ENCODE measurements at places on chromosomes 5 and 9. TPM values are rescaled to one million over a fixed set of nuclear protein-coding genes. Genes with fewer than 3 reads are reported as not detected.

DNA sequence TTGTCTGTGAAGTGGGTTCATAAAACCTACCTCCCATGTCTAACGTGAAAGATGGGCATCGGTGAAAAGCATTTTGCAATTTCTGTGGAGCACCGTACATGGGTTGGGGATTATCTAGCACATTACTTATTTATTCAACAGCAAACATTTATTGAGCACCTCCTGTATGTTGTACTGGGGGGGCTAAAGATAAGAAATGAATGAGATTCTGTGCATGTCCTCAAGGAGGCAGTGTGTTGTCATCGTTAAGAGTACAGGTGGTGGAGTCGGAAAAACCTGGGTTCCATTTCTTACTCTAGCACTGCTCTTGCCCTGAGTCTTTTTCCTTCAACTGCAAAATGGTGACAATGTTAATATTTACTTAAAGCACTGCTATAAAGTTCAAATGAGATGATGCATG lies 30.4 kb upstream of the DENND1A start:
- no peak for DNase-seq

DNA sequence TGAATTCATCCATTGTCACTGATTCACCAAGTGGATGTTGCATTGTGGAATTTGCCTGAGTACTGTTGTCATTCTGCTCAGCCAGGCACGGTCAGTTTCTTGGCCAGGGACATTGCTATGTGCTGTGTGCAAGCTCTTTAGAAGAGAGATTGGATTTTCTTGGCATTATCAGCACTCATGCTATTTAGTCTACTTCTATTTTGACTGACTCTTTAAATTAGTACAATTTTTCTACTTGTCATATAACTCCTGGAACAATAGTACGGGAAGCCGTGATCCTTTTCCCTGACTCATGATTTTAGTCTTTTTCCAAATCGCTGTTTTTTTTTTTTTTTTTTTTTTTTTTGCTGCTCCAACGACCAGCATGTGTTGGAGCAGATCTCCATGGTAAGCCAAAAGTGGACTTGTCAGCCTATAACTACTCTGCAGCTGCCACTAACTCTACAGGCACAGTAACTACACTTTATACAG lies 129.7 kb downstream of the CDC42SE2 start:
- no peak for DNase-seq

GRCh38 chr9:29588361-29588760 lies 2015.1 kb upstream of the C9orf72 start:
- no peak for DNase-seq

- peak; percentile 34 for DNase-seq
Measured at GRCh38 chr5:148186248-148187003, 16.4 kb upstream of the SPINK6 start.

- DNase-seq: no peak
Measured at GRCh38 chr9:76605321-76605900, 146.4 kb downstream of the GCNT1 start.

GRCh38 chr5:56686337-56687195 lies 128.8 kb upstream of the MAP3K1 start:
- no peak for DNase-seq

- no peak for DNase-seq
Measured at GRCh38 chr9:125507226-125507625, 199.8 kb downstream of the MAPKAP1 start.

DNA sequence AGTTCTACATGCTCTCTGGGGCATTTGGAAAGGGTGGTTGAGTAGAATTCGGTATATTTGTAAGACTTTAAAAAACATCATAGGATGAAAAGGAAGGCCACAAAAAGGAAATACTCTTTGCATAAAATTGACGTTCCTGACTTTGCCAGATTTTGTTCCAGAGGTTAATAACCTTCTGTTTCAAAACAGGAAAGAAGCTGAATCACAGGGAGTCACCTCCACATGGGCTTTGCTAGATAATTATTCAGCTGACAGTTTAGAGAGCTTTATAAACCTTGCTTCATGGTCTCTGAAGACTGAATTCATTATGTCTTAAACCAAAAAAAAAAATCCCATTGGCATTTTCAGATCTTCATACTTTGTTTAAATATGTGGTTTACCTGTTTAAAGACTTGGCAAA lies 203.7 kb downstream of the SEMA6A start:
- peak; percentile 42 for DNase-seq

GRCh38 chr9:92882276-92882675 lies 4.4 kb upstream of the ZNF484 start:
- DNase-seq: no peak

- DNase-seq: no peak
Measured at GRCh38 chr5:135228222-135228621, 170.8 kb downstream of the MACROH2A1 start.

GRCh38 chr5:112931473-112931872 lies 9.4 kb upstream of the REEP5 start:
- peak; percentile 34 for DNase-seq

- no peak for DNase-seq
Measured at GRCh38 chr5:141570655-141571054, 48.1 kb downstream of the DIAPH1 start.

GRCh38 chr9:27414220-27414761 lies 109.8 kb upstream of the IFNK start:
- DNase-seq: no peak

- DNase-seq: no peak
Measured at GRCh38 chr9:90872835-90873294, 71.2 kb downstream of the SYK start.

DNA sequence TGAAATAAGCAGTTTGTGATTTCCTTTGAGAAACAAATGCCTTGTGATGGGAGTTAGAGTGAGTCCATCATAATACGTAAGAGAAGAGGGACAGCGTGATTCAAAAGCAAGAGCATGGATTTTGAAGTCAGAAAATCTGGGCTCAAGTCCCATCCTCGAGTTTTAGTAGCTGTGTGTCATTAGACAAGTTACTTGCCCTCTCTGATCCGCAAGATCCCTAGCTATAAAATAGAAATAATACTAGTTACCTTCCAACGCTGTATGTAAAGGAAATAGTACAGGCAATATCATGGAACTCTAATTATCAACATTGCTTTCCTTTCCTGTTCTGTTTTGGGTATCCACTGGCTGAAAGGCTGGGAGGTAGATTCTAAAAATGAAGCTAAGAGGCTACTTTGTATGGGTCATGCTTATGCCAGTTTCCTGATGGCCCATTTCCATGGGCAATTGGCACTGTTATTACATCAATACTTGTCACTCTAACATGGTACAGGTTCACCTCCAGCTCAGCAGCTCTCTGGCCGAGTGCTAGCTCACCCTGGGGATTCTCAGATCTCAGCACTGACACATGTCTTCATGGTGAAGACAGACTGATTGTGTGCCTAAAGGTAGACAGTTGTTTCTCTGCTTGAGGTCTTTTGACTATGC lies 241.7 kb upstream of the KLF4 start:
- no peak for DNase-seq

GRCh38 chr5:179337796-179338676 lies 7.2 kb downstream of the ADAMTS2 start:
- DNase-seq: no peak

- peak; percentile 95 for DNase-seq
Measured at GRCh38 chr5:55668356-55668755, 43.8 kb downstream of the SLC38A9 start.

- DNase-seq: no peak
Measured at GRCh38 chr9:20199111-20199510, 410.3 kb upstream of the SLC24A2 start.

DNA sequence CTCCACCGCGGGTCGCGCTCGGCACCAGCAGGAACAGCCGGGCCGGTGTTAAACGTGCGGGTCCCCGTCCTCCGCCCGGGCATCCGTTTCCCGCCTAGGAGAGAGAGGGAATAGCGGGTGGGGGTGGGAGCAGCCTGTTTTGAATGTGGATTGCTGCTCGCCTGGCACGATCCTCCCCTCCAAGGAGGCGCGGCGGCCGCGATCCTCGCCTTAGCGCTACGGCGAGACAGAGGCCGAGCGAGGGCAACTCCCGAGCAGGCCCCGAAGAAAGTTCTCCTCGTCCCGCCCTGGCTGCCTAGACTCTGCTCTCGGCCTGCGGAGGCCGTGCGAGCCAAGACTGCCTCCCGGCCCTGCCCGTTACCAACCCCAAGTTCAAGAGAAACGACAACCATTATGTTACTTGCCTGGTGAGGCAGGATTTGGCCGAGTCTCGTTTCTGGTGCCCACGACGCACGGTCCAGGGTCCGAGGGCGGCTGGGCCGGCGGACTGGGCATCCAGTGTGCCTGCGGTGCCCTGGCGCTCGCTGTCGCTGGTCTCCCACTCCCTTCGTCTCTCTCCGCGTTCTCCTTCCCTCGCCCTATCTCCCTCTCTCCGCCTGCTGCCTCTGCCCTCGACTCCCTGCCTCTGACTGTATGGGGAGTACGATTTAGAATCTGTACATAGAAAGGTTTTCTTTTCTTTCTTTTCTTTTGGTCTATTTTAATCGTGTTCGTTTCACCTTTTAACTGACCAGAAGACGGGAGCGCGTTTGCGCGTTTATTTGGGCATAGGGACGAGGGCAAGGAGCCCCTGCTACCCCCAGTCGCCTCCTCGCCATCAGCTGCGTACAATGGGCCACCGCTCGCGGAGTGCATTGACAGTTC lies 724 bp downstream of the NR2F1-AS1 start:
- no peak for DNase-seq

DNA sequence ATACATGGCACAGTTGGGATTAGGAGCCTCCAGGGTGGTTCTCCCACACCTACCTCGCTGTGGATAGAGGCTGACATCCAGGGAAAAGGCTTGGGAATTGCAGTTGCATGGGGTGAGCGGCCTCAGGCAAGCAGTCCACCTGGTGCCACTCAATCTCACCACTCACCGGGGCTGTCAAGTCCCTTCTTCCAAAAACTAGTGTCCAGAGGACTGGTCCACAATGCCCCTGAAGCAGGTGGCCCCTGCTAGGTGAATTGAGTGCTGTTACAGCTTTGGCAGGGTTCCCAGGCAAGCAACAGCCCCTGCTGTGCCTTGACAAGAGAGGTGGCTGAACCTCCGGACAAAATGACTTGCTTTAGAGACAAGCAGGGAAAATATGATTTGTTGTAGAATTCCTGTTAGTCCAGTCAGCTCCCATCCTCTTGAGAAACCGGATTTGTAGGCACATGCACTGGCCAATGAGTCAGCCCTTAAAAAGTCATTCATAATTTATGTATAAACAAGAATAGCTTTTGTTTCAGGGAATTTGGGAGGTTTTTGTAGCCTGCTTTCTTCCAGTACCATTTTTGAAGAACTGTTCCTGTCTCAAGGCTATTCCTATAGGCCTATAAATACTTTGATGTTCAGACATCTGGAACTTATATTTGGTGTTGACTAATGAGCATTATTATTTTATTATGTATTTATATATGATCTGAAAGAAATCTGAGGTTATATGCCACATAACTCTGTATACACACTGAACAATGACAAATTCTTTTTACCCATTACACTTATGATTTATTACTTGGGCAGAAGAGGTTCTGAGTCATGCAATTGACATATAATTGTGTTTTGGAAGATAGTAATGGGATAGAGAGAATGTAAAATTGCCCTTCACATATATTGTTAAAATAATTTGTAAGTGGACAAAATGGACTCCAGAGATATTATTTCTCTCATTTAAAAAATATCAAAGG lies 411.1 kb downstream of the ACTL7B start:
- peak; percentile 93 for DNase-seq

DNA sequence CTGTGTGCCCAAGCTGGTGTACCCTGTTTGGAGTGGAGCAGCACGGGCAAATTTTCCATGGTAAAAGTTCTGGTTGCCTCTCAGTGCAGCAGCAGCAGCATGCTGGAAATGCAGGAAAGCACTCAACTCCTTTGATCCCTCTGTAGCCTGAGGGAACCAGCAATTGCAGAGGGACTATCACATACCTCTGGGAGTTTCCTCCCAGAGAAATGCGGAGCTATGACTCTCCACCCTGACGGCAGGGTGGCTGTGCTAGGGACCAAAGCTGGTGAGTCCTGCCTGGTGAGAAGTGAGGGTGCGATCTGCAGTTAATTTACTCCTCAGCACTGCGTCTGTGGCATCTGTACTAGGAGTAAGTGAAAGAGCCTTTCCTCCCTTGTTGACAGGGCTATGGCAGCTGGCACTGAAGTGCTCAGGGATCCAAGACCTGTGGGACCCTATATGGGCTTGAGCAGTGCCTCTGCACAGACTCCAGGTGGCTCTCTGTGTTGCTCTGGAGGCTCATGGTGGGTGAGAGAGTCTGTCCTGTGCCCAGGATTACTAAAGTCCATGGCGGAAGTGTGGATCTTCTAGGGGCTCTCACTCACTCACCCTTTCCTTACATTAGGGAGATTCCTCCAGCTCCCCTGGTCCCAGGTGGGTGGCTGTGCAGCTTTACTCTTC lies 601.2 kb upstream of the TYRP1 start:
- DNase-seq: no peak

DNA sequence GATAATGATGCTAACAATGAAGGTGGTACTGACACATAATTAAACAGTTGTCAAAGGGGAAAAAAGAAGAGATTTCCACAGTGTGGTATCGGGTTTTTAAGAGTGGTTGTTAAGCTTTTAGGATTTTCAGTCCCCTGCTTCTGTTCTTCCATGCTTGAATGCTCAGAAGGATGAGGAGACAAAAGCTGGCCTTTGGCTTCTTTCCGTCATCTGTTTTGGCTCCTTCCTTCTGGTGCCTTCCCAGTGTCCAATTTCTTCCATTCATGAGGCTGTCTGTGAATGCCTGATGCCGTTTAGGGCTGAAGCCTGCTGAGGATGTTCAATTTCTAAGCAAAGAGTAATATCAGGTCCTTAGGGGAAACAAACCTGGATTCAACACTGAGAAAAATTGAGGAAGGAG lies 179.6 kb upstream of the GLRA1 start:
- no peak for DNase-seq

DNA sequence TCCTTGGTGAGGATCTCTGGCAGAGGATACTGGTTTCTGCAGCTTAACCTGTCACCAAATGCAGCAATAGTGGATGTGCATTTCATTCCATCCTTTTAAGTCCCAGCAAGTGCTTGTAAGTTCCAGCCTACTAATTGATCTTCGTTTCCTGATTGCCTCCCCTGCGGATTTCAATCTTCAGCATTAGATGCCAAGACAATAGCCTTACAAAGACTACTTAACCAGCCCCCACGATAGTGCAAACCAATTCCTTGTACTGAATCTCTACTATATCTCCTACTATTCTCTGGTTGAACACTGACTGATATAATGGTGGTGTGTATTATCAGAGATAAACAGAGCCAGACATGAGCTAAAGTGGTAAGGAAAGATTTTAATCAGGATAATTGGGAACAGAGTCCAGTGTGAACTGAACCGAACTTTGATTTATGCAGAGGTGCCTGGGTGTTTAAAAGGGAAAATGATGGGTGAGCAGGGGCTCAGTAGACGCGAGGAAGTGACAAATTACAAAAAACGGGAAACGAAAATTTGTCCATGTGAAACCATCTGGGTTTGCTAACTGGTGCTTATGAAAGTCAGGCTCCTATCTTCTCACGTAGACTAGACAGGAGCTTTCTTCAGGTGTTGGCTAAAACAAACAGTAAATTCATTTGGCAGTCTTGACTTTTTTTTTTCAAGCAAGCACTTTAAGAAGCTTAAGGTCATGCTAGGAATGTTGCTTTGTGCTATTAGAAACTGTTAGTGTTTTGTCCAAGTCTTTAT lies 106.9 kb upstream of the ST8SIA4 start:
- DNase-seq: no peak

GRCh38 chr9:83477571-83477970 lies 60.6 kb downstream of the FRMD3 start:
- DNase-seq: no peak

GRCh38 chr9:128787659-128788058 lies 606 bp downstream of the TBC1D13 start:
- DNase-seq: peak; percentile 17

Gene CCDC187
- total RNA-seq: under 0.01 TPM

Gene SLC25A25
- 47.5 TPM for total RNA-seq

Gene IL4
- total RNA-seq: not detected

Gene LCN15
- not detected for total RNA-seq

Gene C5orf58
- total RNA-seq: not detected

Gene CDH10
- 0.97 TPM for total RNA-seq

Gene SARDH
- 5.5 TPM for total RNA-seq

Measured in fibroblast of villous mesenchyme (primary cell).